ENCODE measurements at places on chromosomes 4 and X. TPM values are rescaled to one million over a fixed set of nuclear protein-coding genes. Genes with fewer than 3 reads are reported as not detected.

The MAGIX gene
- 1.1 TPM for total RNA-seq

The KANTR gene
- total RNA-seq, result 17.5 TPM

The BMP3 gene
- total RNA-seq, result 0.06 TPM

The ERAS gene
- not detected for total RNA-seq

The UGT2B7 gene
- total RNA-seq, result not detected
